ENCODE measurements at places on chromosomes 5 and 9.

DNA sequence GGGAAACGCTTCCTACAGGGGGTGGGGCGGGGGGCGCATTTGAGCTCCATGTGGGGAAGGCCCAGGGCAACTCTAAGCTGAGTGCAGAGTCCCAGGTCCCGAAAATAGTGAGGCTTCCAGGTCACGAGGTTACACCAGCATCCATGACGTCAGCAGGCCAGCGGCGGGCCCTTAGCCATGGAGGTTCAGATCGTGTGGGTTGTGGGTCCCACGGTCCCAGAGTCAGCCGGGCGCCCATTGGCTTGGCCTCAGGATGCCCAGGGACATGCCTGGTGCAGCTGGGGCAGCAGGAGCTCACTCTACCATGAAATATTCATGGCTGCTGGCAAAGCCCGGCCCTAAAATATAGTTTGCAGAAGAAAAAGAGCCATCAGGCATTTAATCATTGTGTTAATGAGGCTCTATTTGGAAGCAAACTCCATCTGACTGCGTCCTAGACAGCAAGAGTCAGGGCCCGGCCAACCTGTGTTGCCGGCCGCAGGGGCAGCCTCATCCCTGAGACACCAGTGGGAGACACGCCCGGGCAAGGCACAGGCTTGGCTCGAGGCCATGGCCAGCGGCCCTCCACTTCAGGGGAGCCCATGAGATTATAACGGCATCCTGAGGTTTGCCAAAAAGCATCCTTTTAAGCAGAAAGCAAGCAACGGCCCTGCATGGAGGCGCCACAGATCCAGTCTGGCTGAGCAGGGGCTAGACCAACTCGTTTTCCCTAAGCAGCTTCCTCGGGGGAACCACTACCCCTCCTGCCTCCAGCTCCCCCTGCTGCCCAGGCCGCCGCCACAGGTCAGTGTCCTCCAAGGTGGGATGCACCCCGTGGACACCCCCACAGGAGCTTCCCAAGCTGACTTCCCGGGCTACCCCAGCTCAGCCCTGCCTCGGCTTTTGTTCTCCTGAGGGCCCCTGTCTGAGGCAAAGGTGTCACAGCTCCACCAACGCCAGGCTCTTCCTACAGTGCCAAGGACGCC, 108.9 kb upstream of the PPP1R26 start:
- DNase-seq, result no peak

DNA sequence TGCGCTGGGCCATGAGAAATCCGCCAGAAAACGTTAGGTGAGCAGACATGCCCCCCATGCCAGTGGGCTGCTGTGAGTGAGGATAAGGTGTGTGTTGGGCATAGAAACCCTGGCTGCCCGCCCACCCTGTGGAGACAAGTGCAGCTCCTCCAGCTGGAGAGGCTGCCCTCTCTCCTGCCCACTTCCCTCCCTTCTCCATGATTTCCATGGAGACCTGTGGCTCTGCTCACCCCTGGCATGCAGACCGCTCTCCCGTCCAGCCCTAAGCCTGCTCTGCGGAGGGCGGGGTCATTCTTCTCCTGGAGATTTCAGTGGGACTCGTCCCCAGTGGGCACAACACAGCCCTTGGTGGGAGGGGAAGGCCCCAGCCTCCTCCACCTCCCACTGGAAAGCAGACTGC, 133.0 kb upstream of the FAM120A start:
- DNase-seq, result no peak

GRCh38 chr9:135415586-135415985, 64.0 kb upstream of the PPP1R26 start:
- no peak for DNase-seq

DNA sequence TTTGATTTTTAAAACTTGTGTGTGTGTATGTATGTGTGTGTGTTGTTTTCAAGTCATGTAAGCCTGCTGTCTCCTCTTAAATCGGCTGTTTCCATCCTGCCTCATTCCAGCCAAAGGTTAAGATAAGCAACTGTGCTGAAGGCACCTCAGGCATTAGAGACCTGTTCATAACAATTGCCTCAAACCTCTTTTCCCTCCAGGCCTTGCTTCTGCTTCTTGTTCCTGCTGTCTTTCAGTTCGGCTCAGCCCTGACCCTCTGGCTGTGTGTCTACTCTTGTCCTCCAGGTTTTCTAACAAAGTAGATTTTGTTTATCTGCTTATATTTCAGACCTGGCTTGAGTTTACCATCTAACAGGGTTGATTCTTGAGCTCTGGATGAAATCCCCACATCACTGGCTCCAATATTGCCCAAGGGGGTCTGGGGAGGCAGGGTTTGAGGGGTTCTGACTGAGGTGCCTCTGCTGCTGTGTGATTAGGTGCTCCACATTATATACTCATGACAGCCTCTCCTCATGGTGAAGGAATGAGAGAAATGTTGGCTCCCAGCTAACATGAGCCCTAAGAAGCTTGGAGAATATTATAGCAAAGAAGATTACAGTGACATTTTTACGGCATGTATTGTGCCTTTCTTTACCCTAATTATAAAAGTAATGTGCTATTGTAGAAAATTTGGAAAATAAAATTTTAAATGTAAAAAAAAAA, 229.7 kb upstream of the PIK3R1 start:
- no peak for DNase-seq

- DNase-seq, result no peak
These were observed 9.1 kb upstream of the ZBTB34 start for GRCh38 chr9:126851286-126851880.
